ENCODE measurements at places on chromosomes 6 and 20.

DNA sequence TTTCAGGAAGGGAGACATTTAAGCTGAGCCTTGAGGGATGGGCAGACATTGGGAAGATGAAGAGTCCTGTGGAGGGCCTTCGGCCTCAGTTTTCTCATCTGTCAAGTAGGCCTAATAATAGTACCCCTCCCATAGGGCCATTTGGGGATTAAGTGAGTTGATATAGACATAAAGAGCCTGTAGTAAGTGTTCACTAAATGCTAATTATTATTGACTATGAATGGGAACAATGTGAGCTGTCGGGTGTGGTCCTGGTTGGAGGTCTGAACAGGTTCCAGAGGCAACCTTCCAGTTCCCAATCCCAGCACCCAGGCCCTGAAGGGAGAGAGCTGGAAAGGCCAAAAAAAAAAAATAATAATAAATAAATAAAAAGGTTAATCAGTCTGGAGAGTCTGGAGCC is 14.5 kb upstream of the ITPR3 start:
- DNase-seq: no peak

GRCh38 chr6:14349507-14349906 is 231.9 kb downstream of the CD83 start:
- no peak for DNase-seq

GRCh38 chr6:129882510-129883023 is 21.5 kb upstream of the TMEM244 start:
- no peak for DNase-seq

DNA sequence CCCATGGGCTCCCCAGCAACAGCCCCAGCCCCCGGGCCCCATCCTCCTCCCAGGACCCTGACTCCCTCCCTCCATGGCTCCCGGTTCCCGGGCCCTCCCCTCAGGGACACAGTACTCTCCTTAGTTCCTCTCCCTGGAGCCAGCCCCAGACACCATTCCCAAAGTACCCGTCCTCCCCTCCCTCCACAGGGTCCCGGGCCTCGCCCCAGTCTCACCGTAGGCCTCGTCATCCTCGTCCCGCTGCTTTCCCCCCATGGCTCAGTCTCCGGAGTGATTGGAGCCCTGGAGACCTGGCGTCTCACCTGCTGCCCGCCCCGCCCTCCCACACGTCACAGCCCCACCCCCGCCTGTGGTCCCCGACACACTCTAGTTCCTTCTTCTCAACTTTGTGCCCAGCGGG is at the start of gene SLC44A4:
Gene SLC44A4 (minus strand): TSS at position 272 of the 400 bp plus-strand sequence. CDS start 17 bp downstream, at position 255.
- DNase-seq: no peak

DNA sequence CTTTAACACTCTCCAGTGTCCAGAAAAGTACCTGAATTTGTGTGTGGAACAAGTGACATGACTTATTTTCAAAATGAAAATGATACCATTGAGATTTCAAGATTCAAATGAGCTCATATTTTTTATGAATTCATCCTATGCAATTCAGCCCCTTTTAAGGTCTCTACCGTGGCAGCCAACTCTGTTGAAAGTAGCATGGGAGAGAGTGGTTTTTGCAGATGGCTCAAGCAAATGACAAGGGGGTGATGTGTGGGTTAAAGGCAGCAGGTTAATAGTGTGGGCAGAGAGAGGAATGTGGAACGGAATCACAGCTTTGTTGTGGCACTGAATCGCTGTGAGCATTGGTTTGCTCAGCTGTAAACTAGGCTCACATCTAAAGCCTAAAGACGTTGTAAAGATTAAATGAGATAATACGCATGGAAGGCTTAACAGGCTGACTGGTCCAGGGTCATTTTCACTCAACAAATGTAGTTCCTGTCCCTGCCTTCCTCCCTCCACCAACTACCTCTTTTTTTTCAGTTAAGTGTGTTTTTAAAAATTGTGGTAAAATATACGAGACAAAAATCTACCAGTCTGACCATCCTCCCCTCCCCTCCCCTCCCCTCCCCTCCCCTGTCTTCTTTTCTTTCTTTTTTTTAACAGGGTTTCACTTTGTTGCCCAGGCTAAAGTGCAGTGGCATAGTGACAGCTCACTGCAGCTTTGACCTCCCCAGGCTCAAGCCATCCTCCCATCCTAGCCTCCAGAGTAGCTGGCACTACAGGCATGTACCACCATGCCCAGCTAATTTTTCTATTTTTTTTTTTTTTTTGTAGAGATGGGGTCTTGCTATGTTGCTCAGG is 114.7 kb upstream of the ZNF217 start:
- no peak for DNase-seq

DNA sequence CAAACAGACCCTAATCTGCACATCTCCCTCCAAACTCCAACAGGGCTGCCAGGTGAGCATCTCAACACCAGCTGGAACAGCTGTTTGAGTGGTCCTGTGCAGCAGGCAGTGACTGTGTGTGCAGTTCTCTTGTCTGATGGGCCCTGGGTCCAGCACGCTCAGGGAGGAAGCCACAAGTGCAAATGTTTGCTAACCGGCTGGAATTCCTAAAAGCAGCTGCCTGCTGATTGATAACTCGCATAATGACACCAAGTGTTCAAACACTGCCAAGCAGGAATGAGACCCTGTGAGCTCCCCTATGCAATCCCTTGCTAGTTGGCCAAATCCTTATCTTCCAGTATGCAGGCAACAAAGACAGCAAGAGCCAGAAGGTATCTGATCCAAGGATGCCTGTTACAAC is 650.6 kb downstream of the CBLN4 start:
- DNase-seq: peak; percentile 93

- no peak for DNase-seq
Measured at GRCh38 chr20:5835871-5836270, 85.7 kb downstream of the SHLD1 start.

- DNase-seq: peak; percentile 63
Measured at GRCh38 chr6:11298651-11299420, 66.4 kb upstream of the NEDD9 start.

DNA sequence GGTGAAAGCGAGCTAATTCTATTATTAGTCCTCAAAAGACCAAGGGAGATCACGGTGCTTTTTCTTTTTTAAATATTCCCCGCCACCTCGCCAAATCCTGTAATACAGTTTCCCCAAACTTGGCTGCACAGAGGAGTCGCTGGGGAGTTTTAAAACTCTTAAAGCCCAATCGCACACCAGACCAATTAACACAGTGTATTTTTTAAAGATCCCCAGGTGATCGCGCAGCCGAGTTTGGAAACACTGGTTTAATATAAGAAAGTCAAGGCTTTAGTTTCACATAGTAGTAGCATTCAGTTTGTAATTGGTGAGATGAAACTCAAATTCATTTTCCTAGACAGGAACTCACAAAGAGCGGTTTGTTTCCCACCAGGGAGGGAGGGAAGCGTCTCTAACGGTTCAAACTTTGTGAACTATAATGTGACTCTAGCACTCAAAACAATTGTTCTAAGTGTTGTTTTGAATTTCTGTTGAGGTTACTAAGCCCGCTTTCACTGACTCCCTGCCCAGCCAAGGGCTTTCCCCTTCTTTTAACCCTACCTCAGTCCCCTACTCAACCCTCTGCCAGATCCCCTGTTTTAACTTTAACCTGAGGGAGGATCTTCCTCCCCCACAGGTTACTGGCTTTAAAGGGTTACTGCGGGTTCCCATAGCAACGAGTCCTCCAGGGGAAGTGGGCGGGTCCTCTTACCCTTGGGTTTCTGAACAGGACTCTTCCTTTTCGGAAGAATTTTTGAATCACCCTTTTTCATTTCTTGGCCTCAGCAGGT is 25.7 kb upstream of the BTBD3 start:
- peak; percentile 93 for DNase-seq

- no peak for DNase-seq
Measured at GRCh38 chr6:76587271-76587670, 514.8 kb upstream of the IMPG1 start.

DNA sequence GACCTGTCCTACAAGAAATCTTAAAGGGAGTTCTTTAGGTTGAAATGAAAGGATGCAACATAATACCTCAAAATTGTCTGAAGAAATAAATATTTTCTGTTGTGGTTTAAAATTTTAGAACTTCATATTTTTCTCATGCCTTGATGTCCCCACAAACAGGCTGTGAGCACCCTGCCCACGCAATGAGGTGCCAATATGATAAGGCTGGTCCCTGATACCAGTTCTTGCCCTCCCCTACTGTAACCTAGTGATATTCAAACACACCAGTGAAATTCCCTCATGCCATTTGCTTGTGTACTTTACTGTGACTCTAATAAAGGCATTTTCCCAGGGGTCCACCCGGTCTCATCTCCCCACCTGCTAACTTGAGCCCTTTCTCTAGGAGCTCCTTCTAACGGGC is 67.3 kb upstream of the SIRPG start:
- no peak for DNase-seq

All from SHP77 (cell line).